ENCODE measurements at places on chromosomes 13 and 19.

- no peak for DNase-seq
Measured at GRCh38 chr13:89061821-89062220, 1390.7 kb downstream of the SLITRK5 start.

GRCh38 chr19:12792051-12792852 lies 966 bp downstream of the JUNB start:
- DNase-seq: peak; percentile 83

DNA sequence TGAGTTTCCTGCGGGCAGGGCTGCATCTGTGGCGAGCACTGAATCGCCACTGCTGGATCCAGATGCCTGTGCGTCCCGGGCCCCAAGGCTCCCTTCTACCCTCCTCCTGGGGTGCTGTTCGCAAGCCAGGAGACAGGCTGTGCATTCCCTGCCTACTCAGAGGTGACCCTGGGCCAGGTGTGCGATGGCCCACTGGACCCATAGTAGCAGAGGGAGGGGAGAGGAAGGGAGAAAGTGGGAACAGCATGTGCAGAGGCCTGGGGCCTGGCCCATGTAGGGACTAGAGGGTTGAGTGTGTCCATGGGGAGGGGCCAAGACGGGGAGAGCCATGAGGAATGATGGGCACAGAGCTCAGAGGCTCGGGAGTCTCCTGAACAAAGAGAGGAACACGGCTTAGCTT lies 27.3 kb downstream of the CARM1 start:
- DNase-seq: no peak

DNA sequence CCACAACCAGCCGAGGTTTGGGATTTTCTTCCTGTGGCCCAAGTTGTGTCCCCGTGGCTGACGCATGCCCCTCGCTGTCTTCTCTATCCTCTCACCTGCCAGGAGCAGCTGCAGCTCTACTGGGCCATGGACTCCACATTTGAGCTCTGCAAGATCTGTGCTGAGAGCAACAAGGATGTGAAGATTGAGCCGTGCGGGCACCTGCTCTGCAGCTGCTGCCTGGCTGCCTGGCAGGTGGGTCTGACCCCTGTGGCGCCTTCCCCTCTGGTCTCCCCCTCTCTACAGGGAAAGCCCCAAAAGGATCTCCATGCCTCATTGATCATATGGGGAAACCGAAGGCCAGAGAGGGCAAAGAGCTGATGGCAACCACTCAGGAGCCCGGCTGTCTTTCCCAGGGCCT lies 14.6 kb downstream of the CBLC start:
- no peak for DNase-seq

DNA sequence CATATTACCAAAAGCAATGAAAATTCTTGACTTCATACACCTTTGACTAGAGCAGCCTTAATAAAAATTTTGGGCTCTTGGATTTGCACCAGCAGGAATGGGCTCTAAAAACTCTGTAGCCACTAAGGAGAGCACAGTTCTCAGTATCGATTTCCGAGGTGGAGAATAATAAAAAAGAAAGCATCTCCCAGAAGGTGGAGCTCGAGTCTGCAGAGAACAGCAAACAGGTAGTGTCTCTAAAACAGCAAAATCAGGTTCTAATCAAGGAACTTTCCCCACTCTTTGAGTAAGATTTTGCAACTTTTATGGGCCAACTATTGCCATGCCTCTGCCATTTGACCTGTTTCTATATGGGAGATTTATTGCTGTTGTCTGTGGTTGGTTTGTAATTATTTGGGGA lies 258.7 kb upstream of the GPC6 start:
- no peak for DNase-seq

DNA sequence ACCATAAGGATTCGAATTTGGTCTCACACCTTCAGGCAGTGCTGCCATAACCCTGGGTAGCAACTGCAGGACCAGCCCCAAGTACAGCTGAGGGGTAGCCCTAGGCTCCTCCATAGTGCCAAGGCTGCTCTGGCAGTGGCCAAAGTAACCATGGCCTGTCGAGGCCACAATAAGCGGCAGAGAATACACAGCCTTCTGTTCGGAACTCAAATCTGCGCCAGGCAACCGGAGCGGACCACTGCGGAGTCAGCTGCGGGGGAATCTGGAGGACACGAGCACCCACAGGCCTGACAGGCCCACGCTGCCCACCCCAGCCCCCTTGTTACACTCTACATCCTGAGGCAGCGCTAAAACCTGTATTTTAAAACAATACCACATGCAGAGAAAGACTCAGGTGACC lies 48.7 kb downstream of the CCDC70 start:
- no peak for DNase-seq

DNA sequence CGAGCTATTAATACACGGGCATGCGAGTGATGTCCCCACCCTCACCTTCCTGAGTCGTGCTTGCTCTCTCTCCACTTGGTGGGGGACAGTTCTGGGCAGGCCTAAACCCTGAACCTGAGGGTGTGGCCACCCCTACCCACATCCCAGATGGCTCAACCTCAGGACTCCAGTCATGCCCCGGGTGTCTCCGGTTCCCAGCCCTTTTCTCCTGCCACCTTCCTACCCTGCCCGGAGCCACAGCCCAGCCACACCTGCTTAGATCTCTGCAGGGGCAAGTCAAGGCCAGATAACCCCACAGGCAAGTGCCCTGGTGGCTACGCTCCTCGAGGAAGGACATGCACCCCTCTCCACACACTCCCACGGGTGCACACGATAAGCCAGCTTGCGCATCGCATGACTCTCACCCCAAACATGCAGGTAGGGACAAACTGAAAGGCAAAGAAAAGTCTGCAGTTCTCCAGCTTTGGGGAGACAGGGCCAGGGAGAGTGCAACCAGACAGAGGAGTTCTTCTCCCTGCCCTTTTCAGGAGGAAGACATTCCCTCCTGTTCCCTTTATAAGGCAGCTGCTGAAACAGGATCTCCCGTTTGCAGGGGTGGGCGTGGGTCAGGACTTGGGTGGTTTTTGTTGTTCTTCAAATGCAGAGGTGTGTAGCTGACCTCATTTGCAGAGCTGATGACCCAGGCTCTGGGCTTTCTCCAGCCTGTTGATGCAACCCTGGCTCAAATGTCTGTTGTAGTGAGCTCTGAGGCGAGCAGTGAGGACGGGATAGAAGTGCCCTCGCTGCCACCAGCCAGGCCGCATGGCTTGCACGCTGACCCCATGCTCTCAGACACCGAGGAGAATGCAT lies 88.6 kb downstream of the DPF1 start:
- DNase-seq: no peak

DNA sequence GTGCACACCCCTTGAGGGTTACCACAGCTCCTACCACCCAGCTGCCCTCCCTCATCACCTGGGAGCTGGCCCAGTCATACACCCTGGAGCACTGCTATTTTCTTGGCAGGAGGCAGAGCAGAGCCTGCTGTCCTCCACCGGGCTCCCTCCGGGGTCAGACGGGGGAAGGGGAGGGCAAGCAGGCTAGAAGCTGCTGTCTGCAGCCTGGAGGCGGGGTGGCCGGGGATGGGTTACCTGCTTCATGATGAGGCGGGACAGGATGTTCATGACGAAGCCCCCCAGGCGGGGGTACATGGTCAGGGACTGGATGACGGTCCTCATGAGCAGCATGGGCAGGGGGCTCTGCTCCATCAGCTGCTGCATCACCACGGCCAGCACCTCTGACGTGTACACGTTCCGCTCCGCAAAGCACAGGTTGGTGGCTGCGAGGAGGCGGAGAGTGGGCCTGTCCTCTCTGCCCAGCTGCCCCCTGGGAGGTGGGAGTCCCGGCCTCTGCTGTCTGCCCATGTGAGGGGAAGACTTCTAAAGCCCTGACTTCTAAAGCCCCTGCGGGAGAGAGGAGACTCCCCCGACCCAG lies 2.7 kb upstream of the RSPH6A start:
- peak; percentile 18 for DNase-seq

DNA sequence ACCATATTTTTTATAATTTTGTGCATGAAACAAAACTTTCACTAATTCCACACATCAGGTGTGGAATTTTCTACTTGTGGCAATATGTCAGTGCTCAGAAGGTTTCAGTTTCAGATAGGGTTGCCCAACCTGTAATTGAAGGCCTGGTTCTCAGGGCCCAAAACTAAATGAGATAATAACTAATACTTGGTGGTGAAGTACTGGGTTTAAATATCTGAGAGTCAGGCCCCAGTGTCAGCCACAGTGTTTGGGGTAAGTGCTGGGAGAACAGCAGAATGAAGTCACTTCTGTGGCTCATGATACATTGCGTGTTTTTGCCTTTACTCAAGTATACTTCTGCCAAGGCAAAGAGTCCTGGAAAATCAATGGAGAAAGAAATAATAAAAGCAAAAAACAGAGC lies 5.6 kb downstream of the SAFB start:
- DNase-seq: no peak

DNA sequence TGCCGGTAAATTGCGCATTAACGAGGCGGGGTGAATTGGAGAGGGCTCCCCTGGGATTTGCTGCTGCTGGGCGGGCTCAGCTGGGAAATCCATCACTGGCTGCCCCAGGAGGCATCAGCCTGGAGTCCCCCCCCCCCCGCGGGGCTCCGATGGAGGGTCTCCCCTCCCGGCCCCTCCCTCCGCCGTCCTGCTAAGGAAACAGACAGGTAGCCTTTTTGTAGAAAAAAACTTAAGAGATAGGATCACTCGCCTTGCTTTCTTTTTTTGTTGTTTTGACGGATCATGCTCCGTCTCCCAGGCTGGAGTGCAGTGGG lies 6.8 kb downstream of the TLE6 start:
- DNase-seq: no peak

DNA sequence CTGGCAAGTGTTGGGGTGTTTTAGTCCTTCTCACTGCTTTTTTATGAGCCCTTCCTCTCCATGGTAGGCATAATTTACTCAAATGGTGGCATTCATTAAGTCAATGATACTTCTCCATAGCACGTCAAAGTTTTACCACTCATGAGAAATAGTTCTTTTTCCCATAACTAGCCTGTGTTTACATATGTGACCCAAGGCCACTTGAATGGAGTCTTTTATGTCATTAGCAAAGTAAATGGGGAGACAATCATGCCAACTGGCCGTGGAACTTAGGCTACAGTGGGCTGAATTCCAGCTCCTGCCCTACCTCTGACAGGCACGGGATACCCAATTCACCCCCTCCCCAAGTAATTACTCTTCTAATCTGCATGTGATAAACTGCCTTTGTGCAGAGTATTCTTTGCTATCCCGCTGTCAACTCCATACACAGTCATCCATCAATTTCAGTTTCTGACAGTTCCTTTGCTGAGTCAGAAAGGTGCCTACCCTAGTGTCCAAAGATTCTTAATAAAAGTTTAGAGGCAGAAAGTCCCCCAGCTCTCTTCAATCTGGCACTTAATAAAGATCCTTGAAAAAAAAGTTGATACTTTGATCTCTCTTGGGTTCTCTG lies 16.9 kb downstream of the PROSER1 start:
- DNase-seq: no peak

- DNase-seq: no peak
Measured at GRCh38 chr19:43777163-43777695, 3.5 kb downstream of the KCNN4 start.

DNA sequence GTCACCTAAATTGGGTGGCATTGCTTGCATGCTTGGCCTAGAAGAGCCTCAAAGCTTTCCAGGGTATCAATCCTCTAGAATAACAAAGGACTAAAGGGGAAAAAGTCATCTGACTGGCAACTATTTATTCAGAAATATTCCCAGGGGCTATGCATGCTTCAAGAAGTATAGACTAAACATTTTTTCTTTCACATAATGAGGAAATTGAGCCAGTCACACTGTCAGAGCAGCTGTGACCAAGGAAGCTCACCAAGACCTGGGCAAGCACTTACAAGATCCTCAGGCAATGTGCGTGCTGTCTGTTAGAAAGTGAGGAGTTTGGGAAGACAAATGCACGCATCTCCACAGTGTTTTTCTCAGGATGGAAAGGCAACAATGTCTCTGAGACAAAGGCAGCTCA lies 747.2 kb downstream of the DIAPH3 start:
- DNase-seq: no peak

- no peak for DNase-seq
Measured at GRCh38 chr19:39412867-39413271, 400 bp downstream of the PLEKHG2 start.

- DNase-seq: no peak
Measured at GRCh38 chr13:73598020-73598712, 536.0 kb downstream of the KLF12 start.

- no peak for DNase-seq
Measured at GRCh38 chr13:38954291-38954690, 36.3 kb downstream of the STOML3 start.

GRCh38 chr13:28717170-28717569 lies 1.6 kb downstream of the SLC46A3 start:
- DNase-seq: no peak

DNA sequence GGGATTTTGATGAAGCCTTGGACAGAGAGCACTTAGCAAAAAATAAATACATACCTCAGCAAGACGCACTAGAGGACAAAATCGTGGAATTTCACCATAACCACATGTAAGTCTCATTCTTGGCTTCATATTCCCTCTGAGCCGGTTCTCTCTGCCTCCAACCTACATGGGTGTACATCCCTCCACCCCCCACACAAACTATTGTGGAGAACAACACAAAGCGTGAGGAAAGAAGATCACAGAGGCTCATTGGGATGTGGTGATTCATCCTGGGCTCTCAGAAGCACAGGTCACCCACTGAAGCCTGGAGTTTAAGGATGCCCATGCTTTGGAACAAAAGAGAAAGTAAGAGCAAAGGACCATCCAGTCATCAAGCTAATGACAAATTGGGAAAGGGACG lies 192.2 kb downstream of the STK24 start:
- DNase-seq: no peak

DNA sequence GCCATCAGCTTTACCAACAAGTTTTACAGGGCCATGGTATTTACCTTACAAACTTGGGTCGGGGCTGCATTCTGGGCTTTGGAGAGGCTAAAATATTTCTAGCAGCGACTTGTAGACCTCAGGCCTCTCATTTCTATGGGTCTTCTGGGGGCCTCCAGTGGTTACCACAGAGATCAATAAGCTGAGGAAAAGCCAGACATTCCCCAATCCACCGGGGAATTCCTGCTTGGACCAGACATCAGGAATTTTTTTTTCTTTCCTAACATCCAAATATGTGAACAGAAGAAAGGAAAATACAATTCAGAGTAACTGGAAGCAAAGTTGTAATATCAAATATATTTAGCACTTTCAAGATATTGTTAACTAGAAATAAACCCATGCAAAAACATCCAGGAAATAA lies 1.5 kb downstream of the DZIP1 start:
- no peak for DNase-seq

DNA sequence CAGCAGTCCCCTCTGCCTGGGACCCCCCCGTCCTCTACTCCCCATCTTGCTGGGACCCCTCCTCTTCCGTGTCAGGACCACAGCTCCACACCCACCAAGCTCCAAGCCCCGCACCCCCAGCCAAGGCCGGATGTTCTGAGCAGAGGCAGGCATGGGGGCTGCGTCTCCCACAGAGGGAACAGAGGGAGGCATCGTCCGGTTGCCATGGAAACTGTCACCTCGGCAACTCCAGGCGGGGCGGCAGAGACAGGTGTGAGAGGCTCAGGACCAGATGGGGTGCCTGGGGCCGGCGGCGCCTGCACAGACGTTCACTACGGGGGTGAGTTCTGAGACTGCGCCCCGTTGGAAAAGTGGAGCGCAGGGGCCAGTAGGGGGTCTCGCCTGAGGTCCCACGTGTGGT lies 5.4 kb downstream of the RNU6-9 start:
- DNase-seq: peak; percentile 71

All from BE2C (cell line).